Iris pigment epithelial cell (primary cell): ENCODE measurements at places on chromosomes 2 and 18.

- no peak for DNase-seq
Observed at GRCh38 chr2:9210030-9210429, 3.4 kb downstream of the ASAP2 start.

GRCh38 chr2:74039611-74040010 lies 54.9 kb downstream of the TET3 start:
- DNase-seq: no peak

DNA sequence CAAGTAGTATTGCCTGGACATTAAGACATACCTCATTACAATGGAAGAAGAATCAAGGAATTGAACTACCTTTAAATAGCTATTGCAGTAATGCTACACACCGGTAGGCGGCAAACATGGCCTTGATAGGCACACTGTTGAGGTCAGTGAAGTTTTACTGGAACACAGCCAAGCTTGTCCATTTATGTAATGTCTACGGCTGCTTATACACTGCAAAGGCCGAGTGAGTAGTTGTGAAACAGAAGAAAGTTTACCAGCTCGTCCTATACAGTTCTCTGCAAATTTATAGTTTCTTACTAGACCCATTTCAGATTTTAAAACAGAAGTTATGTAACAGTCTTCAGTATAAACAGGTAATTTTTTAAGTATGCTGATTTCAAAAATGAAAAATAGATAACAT lies 38.8 kb downstream of the PPP4R1 start:
- DNase-seq: peak; percentile 98

DNA sequence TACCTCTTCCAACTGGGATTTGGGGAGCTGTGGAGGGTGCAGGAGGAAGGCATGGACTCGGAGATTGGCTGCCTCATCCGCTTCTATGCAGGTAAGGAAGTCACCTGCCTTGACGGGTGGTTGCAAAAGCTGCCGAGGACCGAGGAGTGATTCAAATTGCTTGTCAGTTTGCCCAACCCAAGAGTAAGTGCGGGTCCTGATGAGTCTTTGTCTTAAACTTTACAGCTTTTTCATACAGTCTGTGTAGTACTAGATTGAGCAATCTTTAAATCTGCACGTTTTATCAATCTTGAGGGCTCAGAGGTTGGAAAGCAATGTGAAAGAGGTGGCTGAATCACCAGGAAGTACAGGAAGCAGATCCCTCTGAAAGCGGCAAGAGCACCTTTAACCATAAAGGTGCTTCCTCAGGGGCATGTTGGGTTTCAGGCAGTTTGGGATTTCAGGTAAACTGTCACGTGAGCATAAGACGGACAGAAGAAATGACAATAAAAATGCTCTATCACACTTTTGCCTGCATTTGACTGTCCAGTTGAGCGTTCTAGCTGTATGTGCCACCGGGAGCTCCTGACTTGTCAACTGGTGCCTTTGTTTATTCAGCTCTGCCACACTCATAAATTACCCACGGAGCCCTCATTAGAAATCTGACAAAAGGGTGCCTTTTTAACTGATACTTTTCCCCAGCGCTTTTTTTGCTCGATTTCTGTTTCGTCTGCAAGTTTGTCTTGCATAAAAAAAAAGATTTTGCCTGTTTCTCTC lies 2.0 kb downstream of the PHLPP1 start:
- peak; percentile 79 for DNase-seq

GRCh38 chr2:11744631-11745394 lies 1.6 kb upstream of the LPIN1 start:
- peak; percentile 76 for DNase-seq

DNA sequence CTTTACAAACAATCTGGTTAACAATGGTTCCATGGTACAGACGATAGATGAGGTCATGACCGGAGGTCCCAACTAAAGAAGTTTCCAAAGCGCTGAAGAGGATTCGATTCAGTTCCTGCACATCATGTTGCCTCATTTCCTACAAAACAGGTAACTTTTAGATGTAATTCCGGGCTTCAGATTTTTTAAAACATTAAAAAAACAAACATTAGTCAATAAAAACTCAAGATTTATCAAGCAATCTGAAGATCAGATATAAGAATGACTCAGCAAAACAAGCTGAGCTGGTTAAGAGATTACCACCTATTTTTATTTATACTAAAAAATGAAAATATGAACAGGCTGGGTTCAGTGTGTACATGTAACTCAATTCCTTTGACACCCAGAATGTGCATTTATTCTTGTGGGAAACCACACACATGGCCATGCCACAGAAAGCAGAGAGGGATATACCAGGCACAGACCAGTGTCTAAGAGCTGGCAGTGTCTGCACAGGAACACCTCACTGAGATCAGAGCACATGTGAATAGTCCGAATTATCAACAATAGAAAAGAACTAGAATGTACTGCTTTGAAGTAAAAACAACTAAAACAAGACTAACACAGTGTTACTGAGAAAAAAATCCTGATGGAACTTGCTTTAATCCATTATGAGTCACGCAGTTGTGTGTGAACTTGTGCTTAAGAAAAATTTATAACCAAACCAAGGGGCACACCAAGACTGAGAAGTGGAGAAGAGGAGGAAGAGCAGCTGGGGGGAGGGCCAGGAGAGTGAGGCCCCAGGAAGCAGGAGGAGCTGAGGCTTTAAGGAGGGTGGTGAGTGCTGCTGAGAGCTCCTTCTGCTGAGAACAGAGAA lies 9.5 kb downstream of the USP40 start:
- peak; percentile 88 for DNase-seq

GRCh38 chr2:157785200-157785599 lies 90.9 kb downstream of the ACVR1 start:
- peak; percentile 58 for DNase-seq

DNA sequence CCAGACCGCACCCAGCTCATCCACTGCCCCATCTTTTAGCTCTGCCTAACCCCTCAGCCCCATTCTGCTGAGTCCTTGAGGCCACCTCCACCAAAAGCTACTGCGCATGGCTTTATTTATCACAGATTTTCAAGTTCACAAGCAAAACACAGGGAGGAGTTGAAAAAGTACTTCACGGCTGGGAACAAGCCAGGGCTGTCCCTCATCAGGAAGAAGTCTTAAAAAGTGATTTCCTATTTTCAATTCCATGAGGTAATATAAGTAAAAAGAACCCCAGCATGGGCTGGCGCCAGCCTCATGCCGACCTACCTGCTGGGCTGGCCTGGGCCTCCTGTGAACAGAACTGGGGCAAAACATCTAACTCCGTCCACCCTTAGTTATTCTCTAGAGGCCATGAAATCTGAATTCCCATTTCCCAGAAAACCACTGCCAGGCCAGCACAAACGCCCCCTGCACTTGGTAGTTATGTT lies 69.0 kb downstream of the POLR1A start:
- DNase-seq: no peak

GRCh38 chr2:150167711-150168110 lies 319.8 kb downstream of the RND3 start:
- peak; percentile 85 for DNase-seq

- DNase-seq: no peak
Observed at GRCh38 chr18:23384778-23385736, 68.0 kb upstream of the RIOK3 start.

- DNase-seq: no peak
Observed at GRCh38 chr2:233917116-233917515, at the start of gene TRPM8. Gene TRPM8 (plus strand): TSS chr2:233917373. CDS start chr2:233926538, 9,165 bp downstream.

GRCh38 chr2:199455545-199456382 lies 2.0 kb downstream of the SATB2 start:
- DNase-seq: peak; percentile 10

GRCh38 chr2:33497221-33497650 lies 20.8 kb downstream of the RASGRP3 start:
- DNase-seq: peak; percentile 72

DNA sequence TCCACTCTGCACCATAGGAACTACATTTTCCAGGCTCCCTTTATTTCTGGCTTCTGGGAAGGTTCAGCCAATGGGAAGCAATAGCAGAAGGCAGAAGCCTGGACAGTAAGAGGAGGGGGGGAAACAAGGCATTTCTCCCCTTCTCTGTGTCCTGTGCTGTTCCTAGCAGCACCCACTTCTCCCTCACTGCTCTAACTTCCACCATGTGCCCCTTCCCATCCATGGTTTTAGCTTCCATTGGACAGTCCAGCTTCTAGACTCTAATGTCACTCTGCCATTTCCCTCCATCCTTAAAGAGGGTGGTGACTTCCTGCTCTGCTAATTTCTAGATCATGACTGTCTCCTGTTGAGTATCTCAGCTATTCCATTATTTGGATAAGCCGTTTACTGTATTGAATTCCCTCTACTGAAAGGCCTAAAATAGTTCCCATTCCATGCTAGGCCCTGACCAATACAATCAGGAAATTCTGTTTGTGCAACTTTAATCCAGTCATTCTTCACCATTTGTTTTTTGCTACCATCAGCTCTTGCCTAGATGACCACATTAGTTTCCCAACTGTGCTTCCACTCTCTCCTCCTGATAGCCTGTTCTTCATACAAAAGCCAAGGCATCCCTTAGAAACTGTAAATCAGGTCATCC lies 20.8 kb upstream of the LYPD1 start:
- peak; percentile 36 for DNase-seq

DNA sequence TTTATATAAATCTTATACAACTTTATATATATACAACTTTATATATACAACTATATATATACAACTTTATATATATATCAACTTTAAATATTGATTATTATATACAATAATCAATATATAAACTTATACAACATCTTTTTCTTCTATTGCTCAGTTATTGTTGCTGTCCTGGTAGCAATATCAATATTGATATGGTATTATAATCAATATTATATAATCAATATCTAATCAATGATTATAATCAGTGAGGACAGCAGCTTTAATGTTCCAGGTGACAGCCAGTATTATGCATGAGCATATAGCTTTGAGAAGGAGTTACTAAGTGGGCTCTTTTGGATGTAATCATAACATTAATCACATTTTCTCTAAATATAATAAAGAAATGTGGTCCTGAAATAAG lies 242.3 kb upstream of the SOX11 start:
- DNase-seq: no peak

GRCh38 chr2:181879295-181879694 lies 12.2 kb upstream of the ITPRID2 start:
- no peak for DNase-seq

GRCh38 chr18:25164211-25164847 lies 187.6 kb downstream of the ZNF521 start:
- DNase-seq: no peak

GRCh38 chr2:128368437-128369107 lies 49.9 kb upstream of the HS6ST1 start:
- no peak for DNase-seq

GRCh38 chr2:80482276-80482675 lies 177.7 kb upstream of the LRRTM1 start:
- DNase-seq: no peak

DNA sequence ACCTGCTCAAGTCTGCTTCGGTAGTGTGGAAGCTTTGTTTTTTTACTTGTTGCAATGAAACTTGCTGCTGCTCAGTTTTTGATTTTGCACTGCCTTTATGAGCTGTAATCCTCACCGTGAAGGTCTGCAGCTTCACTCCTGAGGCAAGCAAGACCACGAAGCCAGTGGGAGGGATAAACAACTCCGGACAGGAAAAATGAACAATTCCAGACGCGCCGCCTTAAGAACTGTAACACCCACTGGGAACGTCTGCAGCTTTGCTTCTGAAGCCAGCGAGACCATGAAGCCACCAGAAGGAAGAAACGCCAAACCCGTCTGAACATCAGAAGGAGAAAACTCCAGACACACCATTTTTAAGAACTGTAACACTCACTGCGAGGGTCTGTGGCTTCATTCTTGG lies 245.7 kb upstream of the REG3G start:
- no peak for DNase-seq

GRCh38 chr18:36394486-36394885 lies 97.0 kb downstream of the FHOD3 start:
- no peak for DNase-seq

DNA sequence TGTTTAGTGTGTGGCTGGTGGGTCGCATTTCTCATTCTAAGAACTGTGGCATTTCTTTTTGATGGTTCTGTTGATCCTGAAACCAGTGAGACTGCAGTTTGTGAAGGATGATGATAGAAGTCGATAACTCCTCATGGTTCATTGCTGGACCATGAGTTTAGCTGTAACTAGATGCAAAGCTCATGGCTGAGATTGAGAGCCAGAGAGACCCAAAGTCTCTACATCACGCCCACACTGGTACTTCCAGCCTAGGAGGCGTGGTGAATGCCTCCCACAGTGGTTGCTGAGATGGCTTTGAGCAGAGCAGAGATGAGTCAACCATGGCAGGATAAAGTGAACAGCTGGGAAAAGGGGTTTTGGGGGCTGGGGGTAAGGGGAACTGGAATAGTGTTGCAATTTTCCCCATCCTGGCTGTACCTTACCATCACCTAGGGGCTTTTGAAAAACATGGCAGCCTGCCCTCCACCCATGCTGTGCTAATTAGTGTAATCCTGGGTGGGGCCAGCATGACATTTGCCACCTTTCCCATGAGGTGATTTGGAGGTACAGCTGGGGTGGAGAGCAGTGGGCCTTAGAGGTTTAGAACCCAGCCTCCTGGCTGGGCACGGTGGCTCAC lies 24.1 kb downstream of the INPP4A start:
- DNase-seq: peak; percentile 38

DNA sequence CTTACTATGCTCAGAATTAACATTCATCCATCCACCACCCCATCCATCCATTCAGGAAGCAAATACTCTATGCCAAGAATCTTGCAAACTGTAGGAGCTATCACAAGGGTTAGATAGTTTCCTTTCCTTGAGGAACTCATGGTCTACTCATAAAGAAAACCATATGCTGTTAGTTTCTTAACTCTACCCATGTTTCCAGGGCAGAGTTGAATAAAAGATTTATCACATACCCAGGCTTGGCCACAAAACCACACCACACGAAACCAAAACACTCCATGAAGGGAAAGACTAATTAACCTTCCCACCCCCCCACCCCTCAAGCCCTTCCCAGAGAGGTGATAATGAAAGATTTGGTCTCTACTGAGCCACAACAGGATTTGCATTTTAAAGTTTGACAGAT lies 23.7 kb upstream of the MSGN1 start:
- DNase-seq: no peak

DNA sequence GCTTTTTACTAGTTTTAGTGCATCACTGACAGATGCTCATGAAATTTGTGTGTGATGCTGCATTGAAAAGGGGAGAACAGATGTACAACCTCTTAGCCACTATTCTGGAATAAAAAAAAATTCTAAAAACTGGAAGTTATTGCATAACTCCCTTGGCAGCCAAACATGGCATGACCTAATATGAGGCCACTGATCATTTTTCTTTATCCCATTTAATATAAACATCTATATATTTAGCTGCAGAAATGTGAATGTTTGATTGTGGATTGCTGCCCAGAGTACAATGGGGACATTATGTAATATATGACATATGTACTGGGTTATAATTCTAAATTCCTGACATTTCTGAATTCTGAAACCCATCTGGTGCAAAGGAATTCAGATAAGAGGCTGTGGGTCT lies 86.5 kb downstream of the CDCA7 start:
- DNase-seq: peak; percentile 57
